Skeletal muscle cell (primary cell): ENCODE measurements at places on chromosomes 5 and 9.

DNA sequence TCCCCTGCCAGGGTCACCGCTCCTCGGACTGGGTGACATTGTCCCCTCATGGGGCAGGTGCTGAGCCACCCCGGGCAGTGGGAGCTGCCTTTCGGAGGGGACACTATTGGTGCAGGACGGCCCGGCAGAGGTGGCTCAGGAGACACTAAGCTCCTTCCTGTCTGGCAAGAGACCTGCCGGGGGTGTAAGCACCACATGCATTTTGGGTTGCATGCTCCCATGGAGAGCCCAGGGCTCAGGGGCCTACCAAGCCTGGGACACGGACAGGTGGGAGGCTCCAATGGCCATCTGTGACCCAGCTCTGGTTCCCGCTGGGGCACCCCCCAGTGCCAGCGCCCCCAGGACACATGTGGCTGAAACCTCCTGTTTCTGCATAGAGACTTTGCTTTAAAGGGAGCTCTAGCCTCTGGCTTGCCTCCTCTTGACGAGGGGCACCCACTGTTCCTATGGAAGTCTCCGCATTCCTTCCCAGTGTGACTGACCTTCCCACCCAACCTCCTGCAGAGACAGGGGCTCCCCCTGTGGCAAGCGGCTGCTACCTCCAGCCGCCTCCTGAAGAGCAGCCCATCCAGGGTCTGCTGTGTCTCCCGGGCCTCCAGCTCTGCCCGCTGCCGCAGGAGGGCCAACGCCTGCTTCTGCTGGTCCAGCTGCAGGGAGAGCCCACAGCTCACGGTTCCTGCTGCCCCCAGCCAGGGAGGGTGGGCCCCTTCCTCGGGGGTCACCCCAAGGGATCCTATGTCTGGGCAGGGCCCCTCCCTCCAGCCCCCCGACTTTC, 28.1 kb downstream of the CCDC187 start:
- no peak for DNase-seq

GRCh38 chr5:27392716-27393115, 354.3 kb upstream of the CDH9 start:
- DNase-seq, result no peak

DNA sequence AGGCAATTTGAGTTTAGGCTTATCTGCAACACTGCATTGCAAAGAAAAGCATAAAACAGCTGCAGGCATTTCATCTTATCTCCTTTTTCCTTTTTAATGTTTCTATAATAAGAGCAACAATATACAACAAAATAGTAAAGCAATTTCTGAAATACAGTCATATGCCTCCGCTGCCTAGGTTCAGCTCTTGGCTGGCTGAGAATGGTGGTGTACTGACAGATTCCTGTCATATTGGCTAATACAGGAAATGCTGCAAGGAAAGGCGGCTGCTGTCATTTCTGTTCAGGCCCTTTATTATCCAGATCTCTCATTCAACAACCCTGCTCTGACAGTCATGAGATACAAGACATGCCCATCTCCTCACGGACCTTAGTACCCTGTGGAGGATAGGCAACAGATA, 677.0 kb downstream of the TAF11L14 start:
- DNase-seq, result no peak

GRCh38 chr5:39555788-39556187, 131.0 kb upstream of the DAB2 start:
- no peak for DNase-seq

- no peak for DNase-seq
Measured at GRCh38 chr9:83930881-83931280, 9.6 kb upstream of the KIF27 start.

- no peak for DNase-seq
Measured at GRCh38 chr9:38334234-38334633, 58.3 kb upstream of the ALDH1B1 start.

DNA sequence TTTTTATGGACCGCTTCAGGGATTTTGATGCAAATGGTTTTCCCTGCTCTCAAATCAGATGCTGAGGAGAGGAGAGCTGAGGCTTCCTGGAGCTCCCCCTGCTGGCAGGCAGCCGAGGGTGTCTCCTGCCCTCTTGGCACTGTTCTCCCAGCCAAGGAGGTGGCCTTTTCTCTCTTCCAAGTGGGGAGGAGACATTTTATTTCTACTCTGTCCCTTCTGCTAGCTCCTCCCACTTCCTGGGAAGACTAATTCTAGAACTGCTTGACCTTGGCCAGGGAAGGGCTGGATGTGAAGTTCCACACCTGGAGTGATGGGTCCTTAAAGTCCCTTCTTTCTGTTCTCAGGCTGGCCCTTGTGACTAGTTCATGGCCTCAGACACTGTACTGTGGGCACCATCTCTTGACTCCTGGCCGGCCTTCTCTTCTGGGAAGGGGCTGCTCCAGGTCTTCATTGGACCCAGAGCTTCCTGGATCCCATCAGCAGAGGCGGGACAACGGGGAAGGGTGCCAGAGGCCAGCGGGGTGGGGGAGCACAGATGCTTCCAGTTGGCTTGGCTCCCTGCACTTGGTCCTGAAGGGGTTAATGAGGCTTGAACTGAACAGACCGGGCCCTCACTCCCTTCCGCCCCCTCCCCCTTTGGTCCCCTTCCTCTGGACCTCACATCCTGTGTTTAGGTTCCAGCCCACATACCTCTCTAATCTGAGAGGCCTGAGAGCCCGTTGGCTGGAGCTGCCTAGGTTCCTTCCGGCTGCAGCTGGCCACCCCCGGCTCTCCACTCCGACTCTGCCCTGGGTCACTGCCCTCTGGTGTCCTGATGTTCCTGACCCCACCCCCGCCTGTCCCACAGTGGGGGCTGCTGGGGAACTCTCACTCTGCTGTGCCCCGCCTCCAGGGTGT, 32.1 kb downstream of the PTPA start:
- peak; percentile 74 for DNase-seq

DNA sequence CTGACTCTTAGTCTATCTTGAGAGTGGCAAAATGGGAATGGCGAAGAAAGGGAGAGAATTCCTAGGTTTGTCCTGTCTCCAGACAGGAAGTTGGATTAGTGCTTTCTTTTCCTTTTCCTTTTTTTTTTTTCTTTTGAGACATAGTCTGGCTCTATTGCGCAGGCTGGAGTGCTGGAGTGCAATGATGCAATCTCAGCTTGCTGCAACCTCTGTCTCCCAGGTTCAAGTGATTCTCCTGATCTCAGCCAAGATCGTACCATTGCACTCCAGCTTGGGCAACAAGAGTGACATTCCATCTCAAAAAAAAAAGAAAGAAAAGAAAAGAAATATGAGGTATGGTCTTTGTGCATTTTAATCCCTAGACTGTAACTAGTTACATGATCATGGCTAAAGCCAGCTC, 12.6 kb upstream of the KIF27 start:
- peak; percentile 72 for DNase-seq

DNA sequence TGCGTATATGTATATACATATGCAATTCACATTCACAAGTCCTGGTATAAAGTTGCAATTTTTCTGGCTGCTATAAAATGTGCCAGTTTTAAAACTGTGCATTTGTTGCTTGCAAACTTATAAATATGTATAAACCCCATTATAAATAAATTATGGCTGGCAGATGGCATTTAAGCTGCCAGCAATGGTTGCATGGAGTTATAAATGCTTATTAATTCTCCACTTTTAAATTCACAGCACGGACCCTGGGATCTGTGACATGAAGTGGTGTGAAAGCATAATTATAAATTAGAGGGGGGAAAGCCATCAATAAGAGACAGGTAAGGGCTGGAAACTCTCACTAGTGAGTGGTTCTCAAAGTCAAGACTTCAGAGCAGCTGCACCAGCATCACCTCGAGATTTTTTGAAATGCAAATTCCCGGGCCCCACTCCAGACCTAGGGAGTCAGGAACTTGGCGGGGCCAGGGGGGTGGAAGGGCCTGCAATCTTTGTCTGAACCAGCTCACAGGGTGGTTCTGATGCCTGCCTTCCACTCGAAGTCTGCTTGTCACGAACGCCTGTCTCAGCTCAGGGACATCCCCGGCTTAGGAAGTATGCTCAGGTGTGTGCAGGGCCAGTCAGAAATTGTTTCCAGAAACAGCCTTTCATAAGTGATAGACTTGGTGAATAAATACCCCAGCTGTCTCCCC, 16.9 kb downstream of the S1PR3 start:
- DNase-seq, result no peak

GRCh38 chr5:131661933-131662332, 26.9 kb upstream of the RAPGEF6 start:
- DNase-seq, result no peak

DNA sequence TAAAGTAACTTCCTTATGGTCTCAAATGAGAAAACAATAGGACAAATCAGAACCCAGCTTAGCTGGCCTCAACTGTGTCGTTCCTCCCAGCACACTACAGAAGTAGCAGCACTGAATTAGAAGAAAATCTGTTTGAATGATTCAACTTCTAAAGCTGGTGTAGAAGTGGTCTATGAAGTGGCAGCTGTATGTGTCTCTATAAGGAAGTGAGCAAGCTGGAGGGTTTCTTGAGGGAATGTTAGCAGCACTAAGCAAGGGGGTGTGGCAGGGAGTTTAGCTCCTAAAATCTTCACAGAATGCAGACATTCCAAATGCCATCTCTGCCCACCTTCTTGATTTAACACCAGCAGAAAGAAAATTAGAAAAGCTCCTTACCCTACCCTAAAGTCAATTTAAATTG, 4.1 kb downstream of the KLF9 start:
- no peak for DNase-seq

GRCh38 chr5:2517451-2517850, 234.0 kb downstream of the IRX2 start:
- DNase-seq, result no peak

DNA sequence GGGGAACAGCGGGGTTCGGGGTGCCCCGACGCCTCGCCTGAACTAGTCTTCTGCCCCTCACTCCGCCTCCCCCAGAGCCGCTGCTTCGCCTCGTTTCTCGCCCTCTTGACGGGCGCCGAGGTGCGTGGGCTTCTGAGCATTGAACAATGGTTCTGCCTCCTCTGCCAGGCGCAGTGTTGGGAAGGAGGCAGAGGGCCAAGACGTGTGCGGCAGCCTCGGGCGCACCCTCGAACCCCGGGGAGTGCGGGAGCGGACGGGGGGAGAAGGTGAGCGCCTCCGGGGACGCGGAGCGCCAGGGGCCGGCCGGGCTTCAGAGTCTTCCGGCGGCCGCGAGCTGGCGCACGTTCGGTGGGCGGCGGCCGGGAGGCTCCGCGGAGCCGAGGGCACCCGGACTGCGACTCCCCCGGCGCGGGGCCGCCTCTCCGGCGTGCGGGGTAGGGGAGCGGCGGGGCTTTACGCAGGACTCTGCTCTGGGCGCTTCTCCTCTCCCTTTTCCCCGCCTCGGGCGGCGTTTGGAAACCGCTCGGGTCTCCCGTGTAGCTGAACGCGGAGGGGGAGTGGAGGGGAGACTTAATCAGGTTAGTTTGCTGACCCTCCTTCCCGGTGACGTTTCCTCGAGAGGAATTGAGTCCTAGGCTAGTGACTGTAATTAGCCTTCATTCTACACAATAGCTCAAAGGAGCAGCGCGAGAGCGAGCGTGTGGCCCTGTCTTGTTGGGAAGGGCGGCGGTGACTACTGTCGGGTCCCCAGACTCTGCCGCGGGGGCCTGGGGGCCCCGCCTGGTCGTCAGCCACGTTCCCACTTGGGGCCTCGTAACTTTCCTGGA, 1.1 kb downstream of the VLDLR start:
- no peak for DNase-seq

- DNase-seq, result no peak
Measured at GRCh38 chr9:109789556-109789955, 9.6 kb downstream of the PALM2AKAP2 start.

DNA sequence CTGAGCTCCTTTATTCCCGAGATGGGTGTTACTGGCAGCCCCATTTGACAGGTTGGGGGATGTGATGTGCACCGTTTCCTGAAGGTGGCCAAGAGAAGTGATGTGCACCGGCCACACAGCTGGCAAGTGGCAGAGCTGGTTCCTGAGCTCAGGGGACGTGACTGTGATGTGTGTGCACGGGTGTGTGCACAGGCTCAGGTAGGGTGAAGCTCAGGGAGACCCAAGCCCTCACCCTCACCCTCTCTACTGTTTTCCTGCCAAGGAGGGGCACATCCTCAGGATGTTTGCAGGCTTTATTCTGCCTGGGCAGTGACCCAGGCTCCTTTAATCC, 56.6 kb downstream of the WWC1 start:
- no peak for DNase-seq

- DNase-seq, result no peak
Measured at GRCh38 chr9:35972093-35972492, 14.1 kb upstream of the OR2S2 start.

DNA sequence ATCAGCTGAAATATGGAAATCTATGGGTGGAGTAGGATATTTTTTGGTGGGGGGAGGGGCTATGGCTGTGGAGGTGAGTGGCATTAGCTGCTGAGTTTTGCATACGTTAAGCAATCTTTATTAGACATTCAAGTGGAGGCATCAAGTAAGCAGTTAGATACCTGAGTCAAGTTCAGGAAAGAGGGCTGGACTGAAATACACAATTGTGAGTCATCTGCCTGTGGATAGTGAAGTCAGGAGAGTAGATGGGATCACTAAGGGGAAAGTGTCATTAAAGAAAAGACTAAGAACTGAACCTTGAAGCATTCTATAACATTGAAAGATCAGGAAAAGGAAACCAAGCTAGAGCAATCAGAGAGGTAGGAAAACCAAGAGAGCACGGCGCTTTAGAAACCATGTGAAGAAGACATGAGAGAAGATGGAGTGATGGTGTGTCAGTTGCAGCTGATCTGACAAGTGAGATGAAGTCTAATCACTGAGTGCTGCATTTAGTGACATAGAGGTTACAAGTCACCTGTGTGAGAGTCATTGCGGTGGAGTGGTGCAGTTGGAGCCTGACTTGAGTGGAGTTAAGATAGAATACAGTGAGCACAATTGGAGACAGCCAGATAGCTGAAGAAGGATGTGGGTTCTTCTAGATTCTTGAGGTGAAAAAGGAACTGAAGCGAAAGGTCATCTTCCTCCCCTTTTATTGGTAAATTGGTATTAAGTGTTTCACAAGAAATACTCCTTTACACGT, 88.7 kb downstream of the PIP5K1B start:
- no peak for DNase-seq

DNA sequence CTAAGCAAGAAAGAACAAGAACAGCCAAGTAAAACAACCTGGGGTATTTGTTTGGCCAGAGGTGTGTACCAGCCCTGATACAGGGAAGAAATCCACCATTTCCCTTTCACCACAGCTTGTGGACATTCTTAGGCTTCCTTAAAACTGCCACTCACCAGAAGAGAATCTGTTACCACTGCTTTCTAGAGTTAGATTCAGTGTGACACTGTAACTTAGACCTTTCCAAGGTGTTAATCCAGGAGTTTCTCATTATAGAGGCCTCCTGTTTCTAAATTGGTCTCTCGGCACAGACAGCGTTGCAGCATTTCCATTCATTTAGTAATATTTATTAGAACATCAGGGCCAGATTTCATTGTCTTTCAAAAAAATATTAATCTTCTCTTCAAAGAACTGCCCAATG, 55.0 kb downstream of the NIPAL4 start:
- DNase-seq, result no peak

DNA sequence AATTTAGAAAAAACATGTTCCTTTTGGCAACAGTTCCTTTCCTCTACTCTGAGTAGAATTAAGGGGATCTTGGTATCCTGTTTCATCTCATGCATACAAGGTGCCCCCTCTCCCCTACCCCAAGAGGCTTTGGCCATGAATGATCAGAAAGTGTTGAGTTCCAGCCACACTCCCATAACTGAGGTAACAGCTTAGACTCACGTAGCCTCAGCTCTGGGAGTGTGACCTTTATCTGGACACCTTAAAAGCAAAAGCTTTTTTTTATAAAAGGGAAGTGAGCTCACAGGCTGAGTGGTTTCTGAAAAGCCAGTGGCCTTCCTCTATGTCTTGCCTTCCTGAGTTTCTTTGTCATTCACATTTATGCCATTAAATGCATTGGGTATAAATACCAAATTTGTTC, 900 bp upstream of the HAVCR2 start:
- DNase-seq, result no peak
